Fibroblast of lung (primary cell): ENCODE measurements at places on chromosomes 16 and 17. TPM values are rescaled to one million over a fixed set of nuclear protein-coding genes. Genes with fewer than 3 reads are reported as not detected.

DNA sequence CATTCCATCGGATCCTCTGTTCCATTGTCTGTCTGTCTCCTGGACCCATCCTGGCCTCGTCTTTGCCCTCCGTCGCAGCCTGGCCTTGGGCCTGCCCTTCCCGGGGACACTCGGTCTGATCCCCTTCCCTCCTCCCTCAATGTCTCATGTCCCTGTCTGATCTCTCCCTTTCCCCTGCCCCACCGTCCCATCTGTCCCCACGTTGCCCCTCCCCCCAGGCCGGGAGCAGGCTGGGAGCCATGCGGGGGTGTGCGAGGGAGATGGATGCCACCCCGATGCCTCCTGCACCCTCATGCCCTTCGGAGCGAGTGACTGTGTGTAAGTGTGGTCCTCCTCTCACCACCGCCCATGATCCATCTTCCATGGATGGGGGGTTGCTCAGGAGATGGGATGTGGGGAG lies 5.3 kb upstream of the ATP2A1 start:
- no peak for DNase-seq

DNA sequence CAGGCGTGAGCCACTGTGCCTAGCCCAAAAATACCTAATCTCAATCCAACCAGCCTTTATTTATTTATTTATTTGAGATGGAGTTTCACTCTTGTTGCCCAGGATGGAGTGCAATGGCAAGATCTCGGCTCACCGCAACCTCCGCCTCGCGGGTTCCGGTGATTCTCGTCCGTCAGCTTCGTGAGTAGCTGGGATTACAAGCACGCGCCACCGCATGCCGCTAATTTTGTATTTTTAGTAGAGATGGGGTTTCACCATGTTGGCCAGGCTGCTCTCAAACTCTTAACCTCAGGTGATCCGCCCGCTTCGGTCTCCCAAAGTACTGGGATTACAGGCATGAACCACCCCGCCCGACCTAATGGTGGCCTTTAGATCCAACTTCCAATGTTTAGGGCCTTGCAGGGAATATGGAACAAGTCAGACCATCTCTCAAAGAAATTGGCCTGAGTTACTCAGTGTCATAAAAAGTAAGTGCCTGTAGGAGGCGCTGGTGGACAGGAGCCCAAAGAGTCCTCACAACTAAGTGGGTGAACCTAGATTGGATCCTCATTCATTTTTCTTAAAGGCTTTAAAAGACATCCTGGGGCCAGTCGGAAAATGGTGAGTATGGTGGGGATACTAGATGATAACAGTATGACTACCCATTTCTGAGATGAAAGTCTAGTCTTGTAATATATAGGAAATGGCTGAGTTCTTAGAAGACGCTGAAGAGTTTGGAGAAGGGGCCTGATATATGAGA lies 4.6 kb downstream of the ZSCAN10 start:
- DNase-seq: no peak

The AP2B1 gene
- 226 and 236 TPM in 2 replicates for polyA plus RNA-seq

- DNase-seq: peak; percentile 73
These were observed 213.9 kb downstream of the MRTFB start for GRCh38 chr16:14284930-14285512.

The C1QTNF8 gene
- not detected in 2 replicates for polyA plus RNA-seq

- DNase-seq: no peak
These were observed 14.5 kb downstream of the CCDC92B start for GRCh38 chr17:2734939-2735338.

- DNase-seq: no peak
These were observed 5.8 kb downstream of the SEZ6L2 start for GRCh38 chr16:29893553-29893952.

DNA sequence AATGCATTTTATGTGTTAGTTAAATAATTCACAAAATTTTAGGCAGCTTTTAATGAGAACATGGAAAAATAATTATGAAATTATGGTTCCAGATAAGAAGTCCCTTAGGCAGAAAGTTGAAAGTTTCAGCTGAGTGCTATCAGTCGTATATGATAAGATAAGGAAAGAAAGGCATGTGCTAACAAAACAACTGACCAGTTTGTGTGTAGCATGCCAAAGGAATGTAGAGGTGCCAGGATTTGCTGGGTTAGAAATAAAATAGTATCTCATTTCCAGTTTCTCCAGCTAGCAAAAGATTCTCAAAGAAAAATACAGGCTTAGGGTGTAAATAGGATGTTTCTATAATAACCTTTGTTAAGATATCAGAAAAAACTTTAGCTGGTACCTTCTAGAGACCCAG lies 1044.5 kb upstream of the CDH8 start:
- DNase-seq: no peak

The BIRC5 gene
- 11.1 and 55.0 TPM in 2 replicates for polyA plus RNA-seq

GRCh38 chr17:47652570-47652969 lies 2.9 kb downstream of the KPNB1 start:
- peak; percentile 16 for DNase-seq

DNA sequence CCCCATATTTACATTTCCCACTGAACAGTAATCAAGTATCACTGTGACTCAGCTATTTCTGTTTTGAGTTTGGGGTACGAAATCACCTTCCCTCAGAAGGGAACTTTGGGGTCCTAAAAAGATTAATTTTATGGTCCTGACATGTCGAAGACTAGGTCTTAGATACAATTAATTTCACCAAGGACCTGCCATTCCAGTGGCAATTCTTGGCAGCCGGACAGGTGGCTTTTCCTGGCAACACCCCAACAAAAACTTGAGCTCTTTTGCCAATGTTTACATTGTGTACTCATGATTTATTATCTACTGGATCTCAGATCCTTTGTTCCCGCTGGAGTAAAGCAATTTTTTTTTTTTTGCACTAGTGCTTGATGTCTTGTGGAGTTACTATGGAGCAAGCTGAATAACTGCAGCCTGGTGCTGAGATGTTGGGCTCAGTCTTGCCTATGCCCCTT lies 14.4 kb downstream of the SLFN5 start:
- DNase-seq: peak; percentile 69

DNA sequence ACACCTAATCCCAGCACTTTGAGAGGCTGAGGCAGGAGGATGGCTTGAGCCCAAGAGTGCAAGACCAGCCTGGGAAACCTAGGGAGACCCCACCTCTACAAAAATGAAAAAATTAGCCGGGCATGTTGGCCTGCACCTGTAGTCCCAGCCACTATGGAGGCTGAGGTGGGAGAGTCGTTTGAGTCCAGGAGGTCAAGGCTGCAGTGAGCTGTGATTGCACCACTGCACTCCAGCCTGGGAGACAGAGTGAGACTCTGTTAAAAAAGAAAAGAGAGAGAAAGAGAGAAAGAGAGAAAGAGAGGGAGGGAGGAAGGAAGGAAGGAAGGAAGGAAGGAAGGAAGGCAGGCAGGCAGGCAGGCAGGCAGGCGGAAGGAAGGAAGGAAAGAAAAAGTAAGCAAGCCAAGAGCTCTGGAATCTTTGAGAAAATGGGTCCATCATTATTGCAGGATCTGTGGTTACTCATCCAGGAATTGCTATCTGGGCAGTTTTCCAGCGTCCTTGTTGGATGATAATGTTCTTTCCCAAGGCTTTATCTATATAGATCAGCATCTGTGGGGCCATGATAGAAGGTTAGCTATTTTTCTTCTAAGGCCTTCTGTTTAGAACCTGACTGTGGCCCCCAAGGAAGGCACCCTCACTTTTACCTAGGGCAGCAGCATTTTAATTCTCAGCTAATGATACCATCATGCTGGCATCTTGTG lies 533.2 kb upstream of the CDH5 start:
- DNase-seq: peak; percentile 64

The SRCAP gene
- 3.5 and 6.4 TPM in 2 replicates for polyA plus RNA-seq

DNA sequence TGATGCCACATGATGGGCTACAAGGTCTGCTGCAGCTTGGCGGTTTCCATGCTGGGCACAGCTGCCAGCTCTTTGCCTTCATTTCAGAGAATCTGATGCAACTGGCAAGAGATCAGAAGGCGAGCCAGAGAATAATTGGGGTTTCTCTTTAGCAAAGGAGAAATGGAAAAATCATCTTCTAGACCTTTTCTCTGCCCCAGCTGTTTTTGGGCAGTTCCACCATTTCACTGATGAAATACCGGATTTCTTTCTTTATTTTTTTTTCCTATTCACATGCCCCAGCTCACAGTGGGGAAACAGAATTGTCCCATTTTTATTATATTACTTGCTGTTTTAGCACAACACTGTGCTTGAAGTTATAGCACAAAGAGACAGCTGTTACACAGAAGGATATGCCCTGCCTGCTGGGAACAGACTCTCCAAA lies 439.3 kb upstream of the GOT2 start:
- DNase-seq: no peak
